ENCODE measurements at places on chromosomes 12 and 14.

DNA sequence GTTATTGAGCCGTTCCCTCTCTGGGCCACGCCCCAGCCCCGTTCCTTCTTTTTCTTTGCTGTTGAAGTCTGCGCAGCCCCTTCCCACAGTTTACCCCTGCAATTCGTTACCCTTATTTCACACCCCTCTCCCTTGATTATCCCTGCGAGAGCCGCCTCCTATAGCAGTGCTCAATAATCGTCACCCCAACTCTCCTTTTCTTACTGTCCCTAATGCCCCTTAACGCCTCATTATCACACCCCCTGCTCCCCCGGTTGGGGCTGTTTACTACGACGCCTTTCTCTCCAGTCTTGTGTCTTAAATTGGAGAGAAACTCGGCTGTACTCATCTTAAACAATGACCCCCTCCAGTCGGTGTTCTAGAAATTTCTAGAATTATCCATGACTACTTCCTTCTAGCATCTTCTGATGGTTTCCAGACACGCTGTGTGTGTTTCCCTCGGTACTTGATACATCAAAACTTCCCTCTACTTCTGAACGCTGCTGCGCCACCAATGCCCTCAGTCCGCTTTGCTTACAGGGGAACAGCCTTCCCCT lies 713 bp upstream of the FBXL14 start:
- DNase-seq, result no peak

- DNase-seq, result no peak
Observed at GRCh38 chr12:31118347-31119191, 44.9 kb downstream of the DDX11 start.

DNA sequence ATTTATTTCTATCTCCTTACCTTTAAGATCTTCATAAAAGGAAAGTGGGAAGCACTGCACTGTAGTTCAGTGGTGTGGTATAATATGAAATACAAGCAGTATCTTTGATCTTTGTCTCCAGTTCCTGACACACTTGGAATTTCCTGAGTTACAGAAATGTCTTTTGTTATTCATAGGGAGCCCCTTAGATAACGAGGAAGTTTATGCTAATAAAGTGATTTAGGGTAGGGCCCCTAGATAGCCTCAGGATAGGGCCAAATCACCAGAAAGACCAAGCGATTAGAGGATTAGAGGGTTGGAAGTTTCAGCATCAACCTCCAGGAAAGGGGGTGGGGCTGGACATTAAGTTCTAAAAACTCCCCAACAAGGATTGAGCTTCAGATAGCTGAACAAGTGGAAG lies 29.9 kb upstream of the DDHD1 start:
- no peak for DNase-seq

- DNase-seq, result no peak
Observed at GRCh38 chr12:107109726-107110719, 16.7 kb upstream of the CRY1 start.

GRCh38 chr14:67674139-67674479 lies 323 bp downstream of the VTI1B start:
- DNase-seq, result no peak

- no peak for DNase-seq
Observed at GRCh38 chr12:57536597-57536942, 10.4 kb downstream of the DCTN2 start.

- DNase-seq, result no peak
Observed at GRCh38 chr12:25829192-25829591, 129.3 kb upstream of the RASSF8 start.

DNA sequence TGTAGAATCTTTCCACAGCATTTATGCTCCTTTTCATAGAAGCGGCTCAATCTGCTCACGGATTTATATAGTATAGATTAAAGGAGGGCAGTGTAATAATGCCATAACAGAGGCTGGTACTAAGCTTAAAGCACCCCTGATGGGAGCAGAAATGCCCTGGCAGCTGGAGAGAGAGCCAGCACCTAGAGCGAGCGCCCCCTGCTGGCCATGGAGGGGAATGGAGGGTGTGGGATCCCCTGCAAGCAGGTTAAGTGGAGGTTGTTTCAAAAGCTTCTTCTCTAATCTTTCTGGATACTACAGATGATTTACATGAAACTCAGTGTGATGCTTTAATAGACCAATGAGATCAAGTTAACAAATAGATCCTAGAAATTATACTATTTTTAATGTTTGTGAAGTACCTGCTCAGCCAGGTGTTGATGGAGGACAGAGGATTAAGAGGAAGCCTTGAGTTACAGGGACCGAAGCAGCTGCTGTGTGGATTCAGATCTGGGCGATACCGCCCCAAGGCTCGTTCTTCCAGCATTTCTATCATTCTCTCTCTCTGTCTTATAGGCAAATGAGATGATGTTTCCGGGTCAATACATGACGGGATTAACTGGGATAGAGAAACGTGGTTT lies 1519.3 kb upstream of the TMEM132C start:
- no peak for DNase-seq

- no peak for DNase-seq
Observed at GRCh38 chr12:69066492-69067373, 133.8 kb upstream of the CPM start.

DNA sequence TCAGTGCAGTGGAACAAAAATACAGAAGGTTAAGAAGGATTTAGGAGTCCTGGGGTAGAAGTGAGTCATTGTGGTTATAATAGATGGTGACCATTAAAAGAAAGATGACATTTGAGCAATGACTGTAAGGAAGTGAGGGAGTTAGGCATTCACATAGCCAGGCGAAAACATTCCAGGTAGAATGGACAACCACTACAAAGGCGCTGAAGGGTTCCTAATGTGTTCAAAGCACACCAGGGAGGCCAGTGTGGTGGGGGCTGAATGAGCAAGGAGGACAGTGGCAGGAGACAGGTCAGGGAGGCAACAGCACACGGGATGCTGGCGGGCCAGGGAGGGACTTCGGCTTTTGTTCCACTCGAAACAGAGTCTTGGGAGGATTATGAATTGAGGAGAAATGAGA lies 129.9 kb downstream of the NPAS3 start:
- no peak for DNase-seq

DNA sequence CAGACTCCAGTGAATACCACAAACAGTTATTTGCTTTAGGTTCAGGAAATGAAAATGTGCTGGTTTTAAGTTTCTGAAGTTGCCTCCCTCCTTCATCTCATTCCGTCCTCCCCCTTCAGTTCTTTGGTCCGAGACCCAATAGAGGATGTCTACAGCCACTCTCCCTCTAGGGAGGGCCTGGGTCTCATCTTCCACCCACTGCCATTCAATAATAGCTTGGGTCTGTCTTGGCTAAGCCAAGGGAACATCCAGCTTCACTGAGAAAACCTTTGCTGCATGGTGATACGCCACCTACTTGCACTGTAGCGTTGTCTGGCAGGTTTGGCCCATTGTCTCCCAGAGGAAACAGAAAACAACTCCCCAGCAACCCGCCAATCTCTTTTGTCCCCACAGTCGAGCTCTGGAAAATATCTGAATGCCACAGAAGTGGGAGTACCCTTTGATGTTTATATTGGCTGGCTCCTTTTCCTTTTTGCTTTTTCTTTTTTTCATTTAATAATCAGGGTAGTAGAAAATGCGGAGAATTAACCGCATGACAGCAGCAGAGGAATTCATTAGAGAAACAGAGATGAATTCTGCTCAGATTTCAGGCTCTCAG lies 380.1 kb downstream of the RAD51B start:
- DNase-seq, result no peak

DNA sequence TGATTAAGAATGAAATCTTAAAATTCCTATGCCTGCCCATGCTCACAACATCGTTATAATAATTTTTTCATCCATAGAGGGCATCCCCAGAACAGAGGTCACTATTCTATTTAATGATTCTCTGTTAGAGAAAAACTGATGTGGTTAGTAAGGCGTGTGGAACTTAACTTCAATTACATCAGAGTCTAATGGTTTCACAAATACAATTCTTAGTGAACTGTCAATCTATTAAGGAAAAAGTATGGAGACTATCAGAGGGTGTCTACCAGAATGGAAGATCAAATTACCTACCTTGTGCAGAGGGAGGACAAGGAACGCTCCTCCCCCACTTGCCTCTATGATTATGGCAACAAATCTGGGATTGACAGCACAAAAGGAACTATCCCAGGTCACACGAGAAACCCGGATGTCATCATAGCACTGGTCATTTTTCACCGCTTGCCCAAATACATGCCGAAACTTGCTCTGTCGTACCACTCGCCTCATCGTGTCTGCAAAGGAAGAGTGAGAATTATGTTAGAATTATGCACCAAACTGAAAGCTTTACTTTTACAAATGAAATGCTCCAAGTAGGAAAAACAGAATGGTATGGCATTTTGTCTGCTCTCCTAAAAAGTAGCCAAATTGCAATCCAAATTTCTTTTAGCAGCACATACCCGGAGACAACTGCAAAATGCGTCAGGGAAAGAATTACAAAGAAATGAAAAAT lies 30.3 kb downstream of the CORO1C start:
- DNase-seq, result no peak

GRCh38 chr12:21239866-21240265 lies 94.9 kb downstream of the SLCO1A2 start:
- no peak for DNase-seq

GRCh38 chr14:73633116-73634010 lies 11.4 kb upstream of the DNAL1 start:
- DNase-seq, result no peak

- no peak for DNase-seq
Observed at GRCh38 chr14:61545726-61546455, 149.4 kb upstream of the HIF1A start.

GRCh38 chr12:18965203-18965602 lies 164.3 kb upstream of the PLEKHA5 start:
- DNase-seq, result no peak

DNA sequence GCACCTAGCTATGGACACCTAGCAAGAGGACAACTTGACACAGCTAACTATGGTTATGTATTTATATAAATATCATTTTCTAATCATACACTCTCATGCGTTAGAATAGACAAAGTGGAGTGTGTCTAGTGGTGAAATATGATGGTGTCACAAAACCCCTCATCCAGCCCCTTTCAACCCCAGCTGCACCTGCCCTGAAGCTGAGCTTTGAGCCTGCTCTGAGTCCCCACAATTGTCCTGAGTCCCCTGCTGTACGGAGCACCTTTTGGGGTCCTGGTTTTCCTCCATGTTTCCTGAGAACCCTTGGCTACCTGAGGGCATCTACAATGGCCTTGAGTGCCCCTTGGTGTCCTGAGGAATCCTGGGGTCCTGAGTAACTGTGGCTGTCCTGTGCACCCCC lies 1072.8 kb downstream of the TMEM121 start:
- no peak for DNase-seq

DNA sequence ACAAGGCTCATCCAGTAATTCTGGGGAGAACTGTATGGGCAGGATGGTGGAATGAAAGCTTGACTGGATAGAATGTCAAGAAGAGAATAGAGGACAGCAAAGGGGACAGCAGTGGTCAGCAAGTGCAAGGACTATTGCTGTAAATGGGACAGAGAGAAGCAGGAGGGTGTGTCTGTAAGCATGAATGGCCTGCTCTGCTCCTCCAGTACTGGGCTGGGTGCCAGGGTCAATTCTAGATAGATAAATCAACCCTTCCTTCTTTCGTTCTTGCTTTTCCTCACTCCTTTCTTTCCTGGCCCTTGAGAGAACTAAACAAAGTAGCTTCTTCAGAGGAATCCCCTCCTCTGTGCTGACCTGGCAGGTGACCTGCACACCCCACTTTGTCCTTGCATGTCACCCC lies 1019.2 kb downstream of the BCL11B start:
- DNase-seq, result no peak

DNA sequence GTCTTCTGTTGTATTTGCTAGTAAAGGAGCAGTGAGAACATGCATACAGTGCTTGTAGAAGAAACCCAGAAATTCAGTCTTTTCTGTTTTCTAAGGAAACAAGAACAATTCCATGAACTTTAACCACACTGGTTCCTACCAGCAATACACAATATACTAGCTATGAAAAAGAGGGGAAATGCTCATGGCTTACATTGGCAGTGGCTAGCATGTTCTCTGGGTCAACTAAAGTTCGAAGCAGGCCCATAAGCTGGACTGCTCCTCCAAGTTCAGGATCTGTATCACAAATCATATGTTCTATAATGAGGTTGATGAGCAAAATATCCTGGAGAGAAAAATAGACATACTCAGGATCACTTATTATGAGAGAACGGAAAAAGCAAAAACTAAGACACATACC lies 37.1 kb downstream of the PPP4R3A start:
- DNase-seq, result no peak

DNA sequence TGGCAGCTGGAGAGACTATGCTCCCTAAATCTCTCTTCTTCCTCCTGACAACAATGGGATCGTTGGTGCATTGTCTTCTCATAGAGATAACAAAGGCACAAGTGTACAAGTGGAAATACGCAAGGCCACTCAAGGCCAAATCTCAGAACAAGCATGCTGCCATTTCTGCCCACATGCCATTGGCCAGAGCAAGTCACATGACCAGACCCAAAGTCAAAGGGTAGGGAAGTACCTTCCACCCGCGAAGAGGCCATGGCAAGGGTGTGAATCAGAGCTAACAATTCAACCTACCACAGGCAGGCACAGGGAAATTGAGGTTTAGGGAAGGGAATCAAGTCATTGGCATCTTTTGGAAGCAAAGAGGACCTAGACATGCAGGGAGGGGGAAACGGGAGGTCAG lies 38.5 kb upstream of the IGF1 start:
- DNase-seq, result no peak

- no peak for DNase-seq
Observed at GRCh38 chr12:106304797-106305196, 2.3 kb downstream of the TCP11L2 start.

DNA sequence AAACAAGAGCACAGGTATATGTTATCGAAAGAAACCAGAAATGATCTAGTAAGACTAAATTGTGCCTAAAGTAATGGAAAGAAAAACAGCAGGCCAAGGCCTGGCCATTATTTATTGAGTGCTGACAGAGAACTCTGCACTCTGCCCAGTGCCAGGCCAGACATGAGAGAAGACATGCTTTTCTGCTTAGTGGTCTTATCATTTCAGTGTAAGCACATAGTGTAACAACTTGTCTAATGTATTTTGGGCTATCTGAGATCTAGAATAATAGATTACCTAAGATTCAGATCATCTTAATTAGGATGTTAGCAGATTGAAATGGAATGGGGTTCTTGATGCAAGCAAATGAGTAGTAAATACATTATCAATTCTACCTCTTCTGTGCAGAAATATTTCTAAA lies 278.3 kb downstream of the AKAP6 start:
- no peak for DNase-seq

- DNase-seq, result no peak
Observed at GRCh38 chr12:100238801-100239200, 28.1 kb downstream of the DEPDC4 start.

DNA sequence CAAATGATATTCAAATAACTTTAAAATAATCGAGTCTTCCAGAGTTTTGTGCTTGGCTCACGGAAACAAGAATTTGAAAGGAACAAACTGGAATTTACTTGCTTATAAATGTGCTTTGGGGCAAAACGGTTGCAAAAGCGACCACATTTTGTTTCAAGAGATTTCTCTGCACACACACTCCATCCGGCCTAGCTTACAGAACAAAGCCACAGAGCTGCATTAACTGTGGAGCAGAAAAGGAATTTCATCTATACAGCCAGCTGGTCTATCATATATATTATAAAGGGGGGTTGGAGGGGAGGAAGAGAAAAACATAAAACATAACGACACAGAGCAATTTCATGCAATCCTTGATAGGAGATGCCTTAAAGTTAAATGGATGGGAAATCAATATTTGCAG lies 153.0 kb downstream of the MYRFL start:
- DNase-seq, result no peak

All from SIG-M5 (cell line).